ENCODE measurements at places on chromosomes 12 and 14.

DNA sequence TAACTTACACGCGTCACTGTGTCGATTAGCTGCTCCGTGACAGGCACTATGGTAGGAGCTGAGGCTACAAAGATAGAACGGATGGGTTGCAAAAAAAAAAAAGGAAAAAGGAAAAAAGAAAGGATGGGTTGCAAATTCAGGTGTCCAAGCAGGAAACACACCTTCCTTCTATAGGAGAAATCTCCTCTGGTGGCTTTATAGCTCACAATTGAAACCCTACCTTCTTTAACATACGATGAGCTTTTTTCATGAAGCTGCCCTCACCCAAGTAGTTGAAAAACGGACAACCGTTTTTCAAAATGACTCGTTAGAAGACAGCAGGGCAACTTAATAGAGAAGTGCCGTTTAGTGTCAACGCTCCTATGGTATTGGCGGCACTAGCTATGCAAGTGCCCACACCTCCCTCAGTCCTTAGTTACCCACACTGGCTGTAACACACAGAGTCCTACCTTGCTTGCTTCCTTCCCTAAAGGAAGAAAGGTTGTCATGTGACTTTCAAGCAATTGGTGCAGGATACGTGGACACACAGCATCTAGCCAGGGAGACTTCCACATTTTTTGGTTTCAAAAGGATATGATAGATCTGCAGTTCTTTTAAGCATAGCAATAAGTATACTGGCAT lies 682 bp upstream of the TRIP11 start:
- H3K27ac ChIP-seq: peak overlapping the region; percentile 99
- H3K27me3 ChIP-seq: no peaks in the 10 kb centered on the region

GRCh38 chr12:94305130-94305957 lies 154.3 kb downstream of the CEP83 start:
- no peak overlapping the region for H3K4me3 ChIP-seq
- no peak overlapping the region for H3K27ac ChIP-seq
- no peaks in the 10 kb centered on the region for H3K27me3 ChIP-seq
- peak; percentile 29 for DNase-seq
- peaks cover 15% of the 10 kb centered on the region for H3K4me1 ChIP-seq
- peaks cover 10% of the 10 kb centered on the region for H3K36me3 ChIP-seq

GRCh38 chr12:3272958-3273357 lies 195.8 kb downstream of the TSPAN9 start:
- no peak overlapping the region for H3K4me3 ChIP-seq
- no peaks in the 10 kb centered on the region for H3K4me1 ChIP-seq
- H3K36me3 ChIP-seq: no peaks in the 10 kb centered on the region
- no peak overlapping the region for H3K27ac ChIP-seq
- DNase-seq: no peak
- H3K27me3 ChIP-seq: no peaks in the 10 kb centered on the region

- H3K4me3 ChIP-seq: no peak overlapping the region
- H3K27ac ChIP-seq: no peak overlapping the region
- H3K4me1 ChIP-seq: no peaks in the 10 kb centered on the region
- H3K36me3 ChIP-seq: no peaks in the 10 kb centered on the region
- H3K27me3 ChIP-seq: no peaks in the 10 kb centered on the region
Measured at GRCh38 chr12:19411234-19412204, 27.8 kb upstream of the AEBP2 start.

- H3K27ac ChIP-seq: no peak overlapping the region
- H3K36me3 ChIP-seq: no peaks in the 10 kb centered on the region
- no peaks in the 10 kb centered on the region for H3K27me3 ChIP-seq
- DNase-seq: no peak
Measured at GRCh38 chr12:15289192-15289591, 33.1 kb upstream of the PTPRO start.

GRCh38 chr12:113170457-113170856 lies 14.8 kb downstream of the DDX54 start:
- H3K4me1 ChIP-seq: no peaks in the 10 kb centered on the region
- H3K27ac ChIP-seq: no peak overlapping the region
- DNase-seq: no peak
- H3K4me3 ChIP-seq: no peak overlapping the region

DNA sequence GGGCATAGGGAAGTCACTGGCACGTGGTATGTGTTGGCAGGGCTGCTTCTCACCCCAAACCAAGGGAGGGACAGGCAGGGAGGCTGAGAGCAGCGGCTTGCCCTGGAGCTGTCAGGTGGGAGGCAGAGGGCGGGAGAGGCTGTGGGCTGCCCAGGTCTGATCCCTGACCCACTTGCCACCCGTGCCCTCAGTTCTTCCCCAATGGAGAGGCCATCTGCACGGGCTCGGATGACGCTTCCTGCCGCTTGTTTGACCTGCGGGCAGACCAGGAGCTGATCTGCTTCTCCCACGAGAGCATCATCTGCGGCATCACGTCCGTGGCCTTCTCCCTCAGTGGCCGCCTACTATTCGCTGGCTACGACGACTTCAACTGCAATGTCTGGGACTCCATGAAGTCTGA lies 4.7 kb downstream of the GNB3 start:
- no peak overlapping the region for H3K4me3 ChIP-seq
- H3K4me1 ChIP-seq: no peaks in the 10 kb centered on the region
- H3K27ac ChIP-seq: no peak overlapping the region
- no peak for DNase-seq
- peaks cover 22% of the 10 kb centered on the region for H3K36me3 ChIP-seq

- peak overlapping the region; percentile 88 for H3K4me3 ChIP-seq
- H3K4me1 ChIP-seq: no peaks in the 10 kb centered on the region
- peak overlapping the region; percentile 81 for H3K27ac ChIP-seq
Measured at GRCh38 chr12:29782871-29783772, 620 bp downstream of the TMTC1 start.

GRCh38 chr14:38339696-38340095 lies 83.8 kb upstream of the CLEC14A start:
- no peaks in the 10 kb centered on the region for H3K27me3 ChIP-seq
- H3K4me3 ChIP-seq: no peak overlapping the region
- peak; percentile 89 for DNase-seq
- no peaks in the 10 kb centered on the region for H3K36me3 ChIP-seq
- peak overlapping the region; percentile 68 for H3K27ac ChIP-seq
- peaks cover 64% of the 10 kb centered on the region for H3K4me1 ChIP-seq

- peak; percentile 23 for DNase-seq
- H3K36me3 ChIP-seq: no peaks in the 10 kb centered on the region
- H3K27ac ChIP-seq: no peak overlapping the region
- H3K4me3 ChIP-seq: no peak overlapping the region
- H3K27me3 ChIP-seq: no peaks in the 10 kb centered on the region
- H3K4me1 ChIP-seq: peaks cover 5% of the 10 kb centered on the region
Measured at GRCh38 chr12:93733358-93733757, 56.2 kb downstream of the CRADD start.

GRCh38 chr14:103593577-103593976 lies 30.8 kb downstream of the COA8 start:
- DNase-seq: no peak
- peaks cover 32% of the 10 kb centered on the region for H3K4me1 ChIP-seq
- H3K27ac ChIP-seq: peak overlapping the region; percentile 53
- peaks cover 8% of the 10 kb centered on the region for H3K36me3 ChIP-seq
- no peak overlapping the region for H3K4me3 ChIP-seq
- H3K27me3 ChIP-seq: no peaks in the 10 kb centered on the region

DNA sequence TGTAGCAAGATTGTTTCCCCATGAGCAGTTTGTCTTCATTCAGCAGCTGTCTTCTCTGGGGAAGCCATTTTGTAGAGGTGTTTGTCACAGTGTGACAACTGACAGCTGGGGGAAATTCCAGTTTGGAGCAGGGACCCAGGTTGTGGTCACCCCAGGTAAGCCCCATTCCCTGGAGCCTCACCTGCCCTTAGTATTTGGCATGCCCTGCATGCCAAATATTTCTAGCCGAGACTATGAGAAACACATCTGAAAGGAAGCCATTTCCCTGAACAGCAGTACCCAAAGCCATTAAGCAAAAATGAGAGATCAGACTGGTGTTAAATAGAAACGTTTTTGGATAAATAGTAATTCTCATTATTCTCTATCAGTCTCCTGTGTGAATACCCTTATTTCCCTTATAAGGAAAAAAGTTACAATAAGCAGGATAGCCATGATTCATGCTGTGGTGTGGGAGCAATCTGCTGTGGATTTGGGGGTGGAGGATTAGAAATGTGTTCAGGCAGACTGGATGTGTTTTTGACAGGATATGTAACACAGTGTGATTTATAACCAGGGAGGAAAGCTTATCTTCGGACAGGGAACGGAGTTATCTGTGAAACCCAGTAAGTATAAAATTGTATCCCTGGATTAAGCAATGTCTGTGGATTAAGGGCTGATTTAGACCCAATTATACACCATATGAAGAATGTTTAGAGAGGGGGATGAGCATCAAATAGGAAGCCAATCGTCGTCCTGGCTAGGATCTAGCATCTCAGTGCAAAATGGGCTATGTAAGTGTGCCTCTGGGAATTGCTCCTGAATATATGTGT lies 68.9 kb downstream of the DAD1 start:
- H3K4me3 ChIP-seq: no peak overlapping the region
- no peaks in the 10 kb centered on the region for H3K27me3 ChIP-seq
- peaks cover 30% of the 10 kb centered on the region for H3K4me1 ChIP-seq
- peak; percentile 61 for DNase-seq
- H3K36me3 ChIP-seq: no peaks in the 10 kb centered on the region

GRCh38 chr14:89702073-89702875 lies 252.3 kb downstream of the EFCAB11 start:
- peaks cover 13% of the 10 kb centered on the region for H3K4me1 ChIP-seq
- peak overlapping the region; percentile 91 for H3K27ac ChIP-seq
- peak; percentile 76 for DNase-seq

DNA sequence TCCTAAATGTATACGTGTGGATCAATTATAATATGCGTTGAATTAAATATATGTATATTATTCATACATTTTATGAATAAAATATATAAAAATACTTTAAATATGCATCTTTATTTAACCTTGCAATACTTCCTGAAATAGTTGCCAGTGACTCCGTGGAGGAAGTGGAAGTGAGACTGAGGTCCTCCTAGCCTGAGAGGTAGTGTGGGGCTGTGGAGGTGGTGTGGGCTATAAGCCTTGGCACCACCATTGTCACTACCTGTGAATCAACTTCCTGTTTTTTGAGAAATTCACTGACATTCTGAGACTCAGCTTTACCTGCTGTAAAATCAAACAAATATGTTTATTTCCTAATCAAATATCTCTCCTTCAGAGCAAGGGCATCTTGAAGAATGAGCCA lies 514.2 kb downstream of the VRK1 start:
- H3K4me3 ChIP-seq: no peak overlapping the region
- H3K27ac ChIP-seq: no peak overlapping the region
- H3K27me3 ChIP-seq: no peaks in the 10 kb centered on the region
- no peaks in the 10 kb centered on the region for H3K36me3 ChIP-seq

DNA sequence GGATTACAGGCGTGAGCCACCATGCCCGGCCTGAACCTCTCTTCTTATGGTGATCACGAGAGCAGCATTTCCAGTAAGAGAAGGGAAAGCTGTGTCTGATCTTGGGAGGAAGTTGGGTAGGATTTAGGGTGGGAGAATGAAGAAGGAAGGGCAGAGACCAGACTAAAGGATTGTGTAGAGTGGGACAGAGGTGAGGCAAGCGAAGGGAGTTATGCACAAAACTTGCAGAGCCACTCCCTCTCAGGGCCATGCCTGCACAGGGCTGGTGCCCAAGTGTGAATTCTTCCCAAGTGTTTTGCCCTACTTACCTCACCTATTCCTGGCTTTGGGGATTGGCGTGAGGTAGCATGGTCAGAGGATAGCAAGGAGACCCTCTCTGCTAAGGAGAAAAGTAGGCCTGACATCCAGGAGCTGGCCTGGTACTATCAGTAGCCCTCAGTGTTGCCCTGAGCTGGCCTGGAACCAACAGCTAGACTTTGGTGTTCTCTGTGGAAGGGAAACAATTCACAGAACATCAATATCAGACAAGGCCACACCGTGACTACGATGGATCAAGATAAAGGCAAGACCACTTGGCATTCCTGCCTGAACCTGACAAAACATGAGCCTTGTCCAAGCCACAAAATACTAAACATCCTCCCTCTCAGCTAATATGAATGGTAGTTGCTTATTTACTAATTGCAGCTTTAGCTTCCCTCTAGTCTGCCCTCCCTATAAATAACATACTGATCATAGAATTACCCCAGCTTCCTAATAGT lies 201.0 kb upstream of the AMIGO2 start:
- H3K27me3 ChIP-seq: no peaks in the 10 kb centered on the region
- no peaks in the 10 kb centered on the region for H3K36me3 ChIP-seq
- DNase-seq: no peak
- H3K4me1 ChIP-seq: peaks cover 41% of the 10 kb centered on the region
- H3K27ac ChIP-seq: no peak overlapping the region

GRCh38 chr12:105613887-105614286 lies 283.4 kb downstream of the C12orf75 start:
- no peak overlapping the region for H3K4me3 ChIP-seq
- no peaks in the 10 kb centered on the region for H3K4me1 ChIP-seq
- DNase-seq: no peak
- H3K36me3 ChIP-seq: no peaks in the 10 kb centered on the region

DNA sequence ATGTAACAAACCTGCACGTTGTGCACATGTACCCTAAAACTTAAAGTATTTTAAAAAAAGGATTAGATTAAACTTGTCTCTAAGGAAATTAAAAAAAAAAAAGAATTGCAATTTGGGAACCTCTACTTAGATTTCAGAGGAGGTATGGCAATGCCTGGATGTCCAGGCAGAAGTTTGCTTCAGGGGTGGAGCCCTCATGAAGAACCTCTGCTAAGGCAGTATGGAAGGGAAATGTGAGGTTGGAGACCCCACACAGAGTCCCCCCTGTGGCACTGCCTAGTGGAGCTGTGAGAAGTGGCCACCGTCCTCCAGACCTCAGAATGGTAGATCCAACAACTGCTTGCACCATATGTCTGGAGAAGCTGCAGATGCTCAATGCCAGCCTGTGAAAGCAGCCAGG lies 279.6 kb upstream of the CCDC196 start:
- H3K36me3 ChIP-seq: no peaks in the 10 kb centered on the region
- H3K27me3 ChIP-seq: no peaks in the 10 kb centered on the region
- no peak overlapping the region for H3K4me3 ChIP-seq
- DNase-seq: no peak

DNA sequence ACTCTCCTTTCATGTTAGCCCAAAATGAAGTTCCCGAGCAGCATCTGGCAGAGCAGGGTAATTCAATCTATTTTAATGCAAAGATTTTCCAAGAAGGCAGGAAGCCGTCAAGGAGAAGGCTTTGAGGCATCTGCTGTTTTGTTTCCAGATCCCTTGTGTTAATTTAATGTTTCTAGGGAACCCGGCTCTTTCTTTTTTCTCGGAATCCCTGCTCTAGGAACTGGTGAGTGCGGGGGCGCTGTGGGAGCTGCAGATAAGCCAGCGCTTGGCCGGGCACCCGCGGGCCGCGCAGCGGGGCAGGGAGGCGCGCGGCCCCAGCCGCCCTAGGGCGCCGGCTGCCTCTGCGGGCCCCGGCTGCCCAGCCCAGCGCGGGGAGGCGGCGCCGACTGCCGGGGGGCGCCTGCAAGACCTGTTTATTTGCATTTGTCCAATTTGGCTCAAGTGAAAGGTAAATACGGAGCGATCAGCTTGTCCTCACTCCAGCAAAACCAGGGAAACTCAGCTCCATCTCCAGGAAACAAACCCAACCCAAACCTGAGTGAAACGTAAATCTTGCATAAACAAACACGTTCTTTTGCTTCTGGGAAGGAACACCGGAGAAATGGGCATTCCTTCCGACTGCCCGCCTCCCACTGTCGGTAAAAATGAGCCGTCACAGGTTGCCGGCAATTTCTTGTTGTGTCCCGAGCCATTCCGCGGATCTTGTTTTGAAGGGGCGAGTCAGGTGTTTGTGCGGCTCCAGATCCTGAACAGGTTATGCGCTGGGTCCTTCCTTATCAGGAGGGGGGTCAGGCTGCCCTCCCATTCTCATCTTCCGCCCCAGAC lies 65.1 kb downstream of the CRADD start:
- H3K27ac ChIP-seq: peak overlapping the region; percentile 87
- DNase-seq: peak; percentile 90
- no peaks in the 10 kb centered on the region for H3K27me3 ChIP-seq
- no peaks in the 10 kb centered on the region for H3K36me3 ChIP-seq
